Body of pancreas (tissue), 4 donors: ENCODE measurements at places on chromosomes 2 and 18. TPM values are rescaled to one million over a fixed set of nuclear protein-coding genes. Genes with fewer than 3 reads are reported as not detected.

GRCh38 chr2:8605351-8606065, 76.3 kb upstream of the ID2 start:
- DNase-seq: no peak

- no peak for DNase-seq
These were observed 1231.1 kb upstream of the NXPH2 start for GRCh38 chr2:140011287-140011686.

GRCh38 chr2:133415210-133415876, 152.9 kb downstream of the NCKAP5 start:
- no peak for DNase-seq

DNA sequence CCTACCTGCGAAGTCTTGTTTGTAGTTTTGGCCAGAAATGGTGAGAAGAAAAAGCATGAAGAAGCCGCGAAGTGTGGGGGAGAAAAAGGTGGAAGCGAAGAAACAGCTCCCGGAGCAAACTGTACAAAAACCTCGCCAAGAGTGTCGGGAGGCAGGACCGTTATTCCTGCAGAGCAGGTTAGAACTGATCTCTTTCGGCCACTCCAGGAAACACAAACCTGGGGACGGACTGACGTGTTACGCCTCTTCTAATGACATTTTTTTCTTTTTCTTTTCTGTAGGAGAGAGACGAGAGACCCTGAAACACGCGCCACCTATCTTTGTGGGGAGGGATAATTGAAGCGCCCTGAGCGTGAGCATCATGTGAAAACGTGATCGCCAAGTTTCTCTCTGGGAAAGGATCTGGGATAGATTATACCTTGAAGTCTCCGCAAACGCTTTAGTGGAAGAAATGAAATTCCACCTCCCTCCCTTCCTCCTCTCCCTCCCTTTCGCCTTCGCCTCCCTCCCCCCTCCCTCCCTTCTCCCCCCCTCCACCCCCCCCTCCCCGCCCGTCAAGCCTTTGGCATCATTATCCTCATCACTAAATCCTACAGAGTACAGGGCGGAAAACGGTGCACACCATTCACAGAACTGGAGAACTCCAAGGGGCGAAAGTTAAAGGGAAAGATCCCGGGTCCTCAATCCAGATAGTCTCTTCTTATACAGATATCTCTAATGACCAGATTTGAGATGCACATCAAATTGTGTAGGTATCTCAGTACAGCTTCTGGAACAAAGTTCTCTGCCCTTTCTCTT, at the start of gene ZEB2:
Gene ZEB2, minus strand, starts transcription at position 186 of the 798 bp plus-strand sequence. CDS start 2,769 bp downstream, outside the sequence.
- no peak for DNase-seq

Gene CCDC102B
- total RNA-seq: 6.3 TPM

Gene RGPD4
- not detected for total RNA-seq

Gene LOXL3
- 3.1 TPM for total RNA-seq
